ENCODE measurements at places on chromosomes 1 and 21.

DNA sequence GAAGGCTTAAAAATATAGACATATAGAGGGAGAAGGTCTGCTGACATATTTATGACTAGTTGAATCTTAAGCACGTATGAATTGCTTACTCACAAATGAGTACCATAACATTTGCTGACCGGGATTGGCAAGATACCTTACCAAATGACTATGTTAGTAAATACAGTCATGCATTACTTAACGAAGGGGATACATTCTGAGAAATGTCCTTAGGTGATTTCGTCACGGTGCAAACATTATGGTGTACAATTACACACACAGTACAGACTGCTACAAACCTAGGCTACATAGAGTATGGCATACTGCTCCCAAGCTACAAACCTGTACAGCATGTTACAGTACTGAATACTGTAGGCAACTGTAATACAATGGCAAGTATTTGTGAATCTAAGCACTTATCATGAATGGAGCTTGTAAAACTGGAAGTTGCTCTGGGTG lies 19.4 kb upstream of the UBE2U start:
- no peak for DNase-seq

- DNase-seq = no peak
These were observed 39.9 kb upstream of the HMGN1 start for GRCh38 chr21:39388811-39389155.

GRCh38 chr1:200130552-200130951 lies 103.0 kb downstream of the NR5A2 start:
- DNase-seq = no peak

DNA sequence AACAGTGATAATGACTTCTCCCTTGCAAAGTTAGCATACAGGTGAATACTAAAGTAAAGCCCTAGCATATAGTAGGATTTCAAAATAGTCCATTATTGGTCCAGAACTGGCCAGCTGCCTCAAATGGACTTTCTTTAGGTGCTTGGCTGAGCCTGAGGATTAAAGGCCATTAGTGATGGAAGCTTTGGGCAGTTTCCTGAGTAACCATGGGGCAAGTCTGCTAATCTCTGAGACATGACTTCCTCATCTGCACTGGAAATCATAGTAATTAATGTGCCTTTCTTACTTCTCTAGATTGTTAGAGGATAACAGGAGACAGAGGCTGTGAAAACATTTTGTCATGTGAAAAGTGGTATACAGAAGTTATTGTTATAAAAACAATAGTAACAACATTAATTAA lies 156.5 kb upstream of the UBE2U start:
- DNase-seq = no peak

GRCh38 chr1:185291652-185292051 lies 25.4 kb downstream of the IVNS1ABP start:
- no peak for DNase-seq

- no peak for DNase-seq
These were observed 41.8 kb downstream of the TTC39A start for GRCh38 chr1:51288578-51288977.

DNA sequence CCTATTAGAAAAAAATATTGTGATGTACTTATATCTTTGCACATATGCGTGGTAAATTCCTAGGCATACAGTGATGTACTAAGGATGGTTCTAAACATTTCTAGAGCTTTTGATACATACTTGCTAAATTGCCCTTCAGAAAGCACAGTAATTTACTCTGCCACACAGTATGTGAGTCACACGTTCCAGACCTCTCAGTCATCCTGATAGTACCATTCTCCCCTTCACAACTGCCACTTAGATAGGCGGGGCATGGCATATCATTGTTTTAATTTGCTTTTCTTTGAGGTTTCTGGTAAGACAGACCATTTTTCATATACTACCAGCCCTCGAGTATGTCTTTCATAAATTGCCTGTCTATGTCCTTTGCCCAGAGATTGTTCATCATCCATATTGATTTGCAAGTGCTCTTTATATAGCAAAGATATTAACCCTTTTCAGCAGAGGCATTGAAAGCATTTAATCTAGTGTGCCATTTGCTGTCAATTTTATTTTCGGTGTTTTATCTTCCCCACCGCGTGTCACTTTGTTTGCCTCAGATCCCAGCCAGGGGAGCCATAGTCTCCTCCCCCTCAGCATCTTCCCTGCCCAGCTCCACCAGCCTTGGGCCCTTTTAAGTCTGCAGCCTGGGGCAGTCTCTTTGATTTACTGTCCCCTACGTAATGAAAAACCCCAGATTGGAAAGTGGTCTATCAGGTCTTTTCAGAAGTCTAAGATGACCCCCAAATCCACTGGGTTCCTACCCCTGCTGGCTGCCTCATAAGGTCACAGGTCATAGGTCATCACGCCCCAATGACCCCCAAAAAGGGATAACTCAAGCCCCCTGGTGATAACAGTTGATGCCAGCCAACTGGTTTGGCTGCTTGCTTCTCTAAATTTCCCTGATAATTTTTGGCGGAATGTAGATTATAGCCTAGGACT lies 11.8 kb upstream of the PAX7 start:
- DNase-seq = no peak

DNA sequence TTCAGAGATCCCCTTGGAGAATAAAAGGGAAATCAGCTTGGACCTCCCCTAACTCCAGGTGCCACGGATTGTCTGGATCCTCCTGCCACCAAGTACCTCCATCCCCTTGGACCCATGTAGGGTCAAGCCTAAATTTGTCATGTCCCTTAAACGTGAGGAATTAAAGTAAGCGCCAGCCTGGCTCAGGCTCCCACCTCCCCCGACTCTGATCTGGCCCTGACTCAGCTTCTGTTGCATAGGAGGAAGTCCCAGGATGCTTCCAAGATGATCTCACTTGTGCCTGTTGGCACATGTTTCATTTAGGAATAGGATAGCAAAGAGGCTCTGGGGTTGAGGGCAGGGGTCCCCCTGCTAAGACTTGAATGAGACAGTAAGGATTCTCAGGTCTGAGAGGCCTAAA lies 231.9 kb upstream of the JUN start:
- no peak for DNase-seq

DNA sequence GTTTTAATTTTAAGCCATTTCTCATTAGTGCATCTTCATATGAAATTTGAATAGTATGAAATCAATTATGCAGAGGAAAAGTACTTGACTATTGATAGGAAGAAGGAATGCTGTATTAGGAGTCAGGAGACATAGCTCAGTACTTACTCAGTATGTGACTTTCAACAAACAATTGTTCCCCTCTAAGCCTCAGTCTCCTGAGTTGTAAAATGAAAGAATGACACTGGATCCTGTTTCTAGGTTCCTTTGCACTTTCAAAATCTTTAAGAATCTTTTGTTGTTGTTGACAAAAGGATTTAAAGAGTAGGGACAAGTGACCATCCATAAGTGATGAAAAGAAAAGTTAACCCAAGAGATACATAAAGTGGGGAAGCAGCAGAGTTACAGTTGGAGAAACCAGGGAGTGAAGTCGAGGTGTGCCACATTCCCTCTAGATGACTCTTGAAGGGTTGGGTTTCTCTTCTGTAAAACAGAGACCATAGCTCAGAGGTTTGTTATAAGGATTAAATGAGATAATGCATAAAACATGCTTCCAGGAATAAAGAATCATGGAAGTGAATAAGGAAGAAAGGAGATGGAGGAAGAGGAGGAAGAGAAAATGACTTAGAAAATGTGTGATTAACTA lies 105.7 kb upstream of the KCNJ15 start:
- DNase-seq = no peak

- DNase-seq = no peak
These were observed 16.3 kb upstream of the ADAMTSL4 start for GRCh38 chr1:150532860-150533259.

GRCh38 chr1:225476538-225476988 lies 48.7 kb upstream of the LBR start:
- no peak for DNase-seq

DNA sequence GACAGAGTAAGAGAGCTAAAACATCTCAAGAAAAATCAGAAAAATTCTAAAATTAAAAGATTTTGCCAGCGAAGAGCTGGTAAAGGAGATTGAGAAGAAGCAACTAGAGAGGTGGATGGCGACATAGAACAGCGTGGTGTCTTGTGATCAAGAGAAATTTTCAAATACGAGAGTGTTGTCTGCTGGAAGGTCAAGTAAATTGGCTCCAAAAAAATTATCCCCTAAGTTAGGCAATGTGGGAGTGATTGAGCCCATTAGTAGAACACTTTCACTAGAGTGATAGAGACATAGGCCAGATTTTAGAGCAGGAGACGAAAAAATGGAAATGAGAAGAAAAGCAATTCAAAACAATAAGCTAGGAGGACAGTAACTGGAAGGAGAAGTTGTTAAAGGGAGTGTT lies 94.3 kb upstream of the MPC2 start:
- no peak for DNase-seq

- no peak for DNase-seq
These were observed 25.2 kb upstream of the FGGY start for GRCh38 chr1:59271561-59272260.

- DNase-seq = no peak
These were observed 613.3 kb downstream of the PLPP3 start for GRCh38 chr1:55965981-55966461.

GRCh38 chr1:186194107-186194756 lies 180.8 kb downstream of the TPR start:
- no peak for DNase-seq

GRCh38 chr1:150560576-150561253 lies 11.5 kb downstream of the ADAMTSL4 start:
- peak; percentile 82 for DNase-seq

DNA sequence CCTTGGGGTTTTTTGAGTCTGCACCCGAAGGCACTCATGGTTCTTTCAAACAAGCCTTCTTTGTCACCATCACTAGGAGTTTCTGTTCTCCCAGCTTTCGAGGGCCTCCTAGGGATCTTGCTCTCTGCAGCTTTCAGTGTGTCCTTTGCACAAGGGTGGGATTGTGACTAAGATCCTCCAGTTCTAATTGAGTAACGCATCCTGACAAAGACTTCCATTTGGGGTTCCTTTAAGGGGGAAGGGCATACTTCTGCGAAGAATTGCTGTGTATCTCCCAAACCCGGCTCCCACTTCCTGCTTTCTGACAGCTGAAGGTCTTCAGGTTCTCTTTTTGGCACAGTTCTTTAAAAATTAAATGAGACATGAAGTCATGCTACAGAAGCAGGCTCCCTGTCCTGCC lies 139.4 kb downstream of the EDEM3 start:
- DNase-seq = no peak

GRCh38 chr1:67952071-67952470 lies 98.4 kb downstream of the DIRAS3 start:
- no peak for DNase-seq

DNA sequence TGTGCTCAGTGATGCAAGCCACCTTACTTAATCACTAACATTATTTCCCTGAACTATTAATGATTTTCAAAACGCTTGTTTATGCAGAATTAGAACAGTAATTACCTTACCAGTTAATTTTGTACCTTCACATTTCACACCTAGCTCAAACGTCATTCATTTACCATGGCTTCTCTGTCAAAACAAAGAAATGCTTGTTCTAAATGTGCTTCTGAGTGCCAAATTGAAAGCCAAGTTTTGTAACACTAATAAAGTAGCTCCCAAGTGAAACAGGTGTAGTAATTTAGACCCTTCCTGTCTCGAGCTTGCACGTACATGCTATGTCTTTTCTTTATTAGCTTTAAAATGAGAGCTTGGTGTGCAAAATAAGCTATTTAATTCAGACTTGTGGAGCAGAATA lies 533.7 kb upstream of the PKN2 start:
- no peak for DNase-seq

- DNase-seq = no peak
These were observed 264.7 kb downstream of the KIF26B start for GRCh38 chr1:245419461-245419978.

DNA sequence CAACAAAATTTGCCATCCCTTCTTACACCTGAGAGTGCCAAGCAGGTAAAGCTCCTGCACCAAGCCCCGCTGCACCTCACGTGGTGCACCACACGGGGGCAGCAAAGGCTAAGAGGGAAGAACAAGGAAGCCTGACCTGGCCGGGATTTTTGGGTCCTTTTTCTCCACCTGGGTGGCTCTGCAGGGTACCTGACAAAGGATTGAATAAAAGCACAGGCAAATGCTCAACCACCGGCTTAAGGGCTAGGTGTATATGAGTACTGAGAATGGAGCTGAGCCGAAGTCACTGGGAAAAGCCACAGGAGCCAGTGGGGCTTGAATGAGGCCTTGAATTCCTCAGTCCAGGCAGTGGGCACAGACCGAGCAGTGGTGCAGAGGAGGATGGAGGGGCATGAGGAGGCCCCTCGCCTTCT lies 36.4 kb downstream of the ZNF697 start:
- DNase-seq = peak; percentile 64

DNA sequence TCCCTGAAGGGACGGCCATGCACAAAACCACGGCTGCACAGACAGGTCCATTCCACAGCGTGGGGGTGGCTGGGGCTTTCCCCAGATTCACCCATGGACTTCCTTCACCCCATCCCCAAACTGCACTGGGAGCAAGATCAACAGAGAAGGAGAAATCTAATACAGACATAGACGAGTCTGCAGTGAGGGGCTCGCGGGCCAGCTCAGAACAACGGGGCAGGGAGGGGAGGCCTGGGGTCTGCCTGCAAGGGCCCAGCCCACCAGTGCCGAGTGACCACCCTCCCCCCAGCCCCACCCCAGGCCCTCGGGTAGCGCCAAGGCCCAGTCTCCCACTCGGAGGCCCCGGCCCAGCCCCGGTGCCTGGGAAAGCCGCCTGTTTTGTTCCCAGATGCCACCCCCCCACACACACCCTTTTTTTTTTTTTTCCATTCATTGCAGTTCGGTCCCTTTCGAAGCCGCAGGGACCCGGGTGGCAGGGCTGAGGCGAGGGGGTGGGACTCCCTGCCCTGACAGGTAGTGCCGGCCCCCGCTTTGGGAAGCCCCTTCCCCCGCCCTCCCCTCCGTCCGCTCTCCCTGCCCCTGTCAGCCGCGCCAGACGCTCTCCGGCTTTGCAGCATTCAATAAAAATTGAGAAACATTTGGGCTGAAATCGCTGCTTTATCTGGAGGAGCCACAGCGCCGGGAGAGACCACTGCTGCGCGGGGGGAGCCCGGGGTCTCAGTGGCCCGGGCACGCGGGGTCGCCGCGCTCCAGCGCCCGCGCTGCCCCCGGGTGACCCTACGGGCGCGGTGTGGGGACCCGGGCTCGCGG lies 543 bp upstream of the EPHB2 start:
- DNase-seq = peak; percentile 50

GRCh38 chr1:206972728-206973127 lies 2.5 kb upstream of the FCAMR start:
- DNase-seq = no peak

DNA sequence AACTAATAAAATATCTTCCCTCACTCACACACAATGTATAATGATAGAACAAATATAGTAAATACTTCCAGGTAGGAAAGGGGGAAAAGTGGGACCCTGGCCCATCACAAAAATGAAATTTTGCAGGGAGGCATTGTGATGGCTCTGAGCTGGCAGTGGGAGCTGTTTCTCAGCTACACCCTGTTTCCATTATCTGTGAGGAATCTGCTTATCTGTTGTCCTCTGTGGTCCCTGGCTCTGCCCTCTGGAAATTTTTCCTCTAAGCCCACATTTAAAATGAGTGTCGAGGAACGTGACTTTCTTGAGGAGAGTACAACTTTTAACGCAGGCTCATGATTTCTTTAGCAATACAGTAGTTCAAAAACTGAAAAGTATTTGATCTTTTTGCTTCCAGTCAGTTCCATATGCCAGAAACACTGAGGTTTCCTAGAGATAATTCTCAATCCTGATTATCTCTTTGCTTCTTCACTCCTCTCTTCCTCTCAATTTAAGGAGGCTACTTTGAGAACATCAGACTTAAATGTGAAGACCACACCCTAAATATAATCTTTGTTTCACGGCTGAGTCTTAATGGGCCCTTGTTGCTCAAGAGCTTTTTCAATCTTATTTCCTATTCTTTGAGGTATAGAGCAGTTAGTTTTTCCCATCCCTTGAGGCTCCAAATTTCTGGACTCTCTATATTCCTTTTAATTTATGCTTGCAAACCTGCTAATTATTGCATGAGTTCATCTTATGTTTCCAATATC lies 5.0 kb upstream of the EEIG2 start:
- no peak for DNase-seq

Measured in NCI-H1092 (cell line).